Activated T-helper 1 cell treated with Interleukin-2 at 50 U/mL for 16 hours (primary cell): ENCODE measurements at places on chromosomes 4 and X.
A peak's percentile ranks its signal among the peaks of the same experiment; 100 is the strongest.

- DNase-seq, result peak; percentile 71
Observed at GRCh38 chr4:3106339-3107186, 32.1 kb downstream of the HTT start.

DNA sequence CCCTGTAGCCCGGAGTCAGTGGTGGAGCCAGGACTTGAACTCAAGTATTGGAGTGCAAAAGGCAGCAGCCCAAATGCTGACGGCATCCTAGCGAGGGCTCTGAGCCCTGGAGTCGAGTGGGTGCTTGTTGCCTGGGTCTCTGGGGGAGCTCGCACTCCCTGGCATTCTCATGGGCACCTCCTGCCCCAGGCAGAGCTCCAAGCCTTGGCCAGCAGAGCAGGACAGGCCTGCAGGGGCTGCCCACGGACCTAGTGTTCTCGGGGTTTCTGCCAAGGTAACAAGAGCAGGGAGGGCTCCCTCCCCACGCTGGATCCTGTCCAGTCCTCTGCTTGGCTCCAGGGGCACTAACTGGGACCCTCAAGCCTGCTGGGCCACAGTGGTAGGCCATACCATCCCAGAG is 17.6 kb upstream of the WFS1 start:
- DNase-seq, result no peak

DNA sequence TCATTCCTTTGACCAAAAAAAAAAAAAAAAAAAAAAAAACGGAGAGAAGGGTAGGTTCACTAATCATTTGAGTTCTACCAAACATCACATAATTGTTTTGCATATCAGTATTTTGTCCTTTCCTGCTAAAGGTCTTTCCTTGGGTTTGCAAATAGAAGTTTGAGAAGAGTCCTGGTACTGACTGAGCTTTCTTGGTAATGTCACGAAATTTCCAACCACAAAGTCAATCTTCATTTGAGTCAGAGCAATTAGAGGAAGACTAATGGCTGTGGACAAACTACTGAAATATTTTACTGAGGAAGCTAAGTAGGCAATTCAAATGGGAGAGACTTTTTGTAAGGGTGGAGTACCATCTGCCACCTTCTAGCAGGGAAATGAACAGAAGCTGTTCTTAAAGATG is 21.7 kb upstream of the CD40LG start:
- no peak for DNase-seq

DNA sequence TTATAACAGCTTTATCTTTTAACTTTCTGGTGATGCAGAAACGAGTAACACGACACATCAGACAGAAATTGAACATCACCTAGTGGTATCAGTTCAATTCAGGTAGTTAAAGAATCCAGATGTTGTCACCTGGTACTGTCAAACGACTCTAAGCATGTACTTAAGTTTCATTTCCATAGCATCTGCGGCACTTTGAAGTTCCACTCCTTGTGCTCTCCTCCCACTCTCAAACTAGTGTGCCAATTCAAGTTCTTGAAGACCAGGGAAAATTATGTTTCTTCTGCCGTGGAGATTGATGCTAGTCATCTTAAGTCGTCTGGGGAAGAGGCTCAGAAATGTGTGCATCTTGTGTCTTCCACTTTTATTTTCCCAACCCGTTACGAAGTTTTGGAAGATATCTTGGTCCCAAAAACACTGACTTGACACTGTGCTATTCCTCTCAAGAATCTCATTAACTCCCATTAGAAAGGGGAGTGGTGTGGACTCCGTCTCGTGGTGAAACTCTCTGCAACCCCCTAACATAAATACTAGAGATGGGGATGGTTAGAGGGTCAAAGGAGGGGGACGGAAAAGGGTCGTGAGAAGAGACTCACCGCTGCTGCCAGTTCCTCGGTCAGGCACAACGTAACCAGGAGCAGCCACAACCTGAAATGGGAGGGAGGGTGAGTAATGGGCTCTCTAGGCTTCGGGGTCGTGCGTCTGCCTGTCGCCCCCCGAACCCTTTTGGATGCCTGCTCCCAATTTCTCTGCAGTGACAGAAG is 693 bp downstream of the COL4A6 start:
- DNase-seq, result no peak

DNA sequence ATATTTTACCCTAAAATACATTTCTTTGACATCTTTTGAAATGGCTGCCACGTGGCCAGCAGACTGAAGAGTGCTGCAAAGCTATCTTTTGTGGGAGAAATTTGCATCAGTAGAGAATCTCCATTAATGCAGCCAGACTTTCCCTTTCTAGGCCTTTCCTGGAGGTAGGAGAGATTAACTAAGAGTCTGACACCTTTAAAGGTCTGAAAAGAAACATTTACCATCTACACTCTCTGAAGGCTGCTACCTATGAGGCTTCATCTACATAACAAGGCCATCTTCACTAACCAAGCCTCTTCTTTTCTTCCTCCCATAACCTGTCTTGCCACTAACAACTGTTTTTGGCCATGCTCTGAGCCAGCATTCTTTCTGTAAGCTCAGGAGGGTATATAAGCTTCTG is 17.8 kb upstream of the SPRY1 start:
- no peak for DNase-seq

GRCh38 chr4:84503495-84504437 is 4.7 kb upstream of the NKX6-1 start:
- no peak for DNase-seq

DNA sequence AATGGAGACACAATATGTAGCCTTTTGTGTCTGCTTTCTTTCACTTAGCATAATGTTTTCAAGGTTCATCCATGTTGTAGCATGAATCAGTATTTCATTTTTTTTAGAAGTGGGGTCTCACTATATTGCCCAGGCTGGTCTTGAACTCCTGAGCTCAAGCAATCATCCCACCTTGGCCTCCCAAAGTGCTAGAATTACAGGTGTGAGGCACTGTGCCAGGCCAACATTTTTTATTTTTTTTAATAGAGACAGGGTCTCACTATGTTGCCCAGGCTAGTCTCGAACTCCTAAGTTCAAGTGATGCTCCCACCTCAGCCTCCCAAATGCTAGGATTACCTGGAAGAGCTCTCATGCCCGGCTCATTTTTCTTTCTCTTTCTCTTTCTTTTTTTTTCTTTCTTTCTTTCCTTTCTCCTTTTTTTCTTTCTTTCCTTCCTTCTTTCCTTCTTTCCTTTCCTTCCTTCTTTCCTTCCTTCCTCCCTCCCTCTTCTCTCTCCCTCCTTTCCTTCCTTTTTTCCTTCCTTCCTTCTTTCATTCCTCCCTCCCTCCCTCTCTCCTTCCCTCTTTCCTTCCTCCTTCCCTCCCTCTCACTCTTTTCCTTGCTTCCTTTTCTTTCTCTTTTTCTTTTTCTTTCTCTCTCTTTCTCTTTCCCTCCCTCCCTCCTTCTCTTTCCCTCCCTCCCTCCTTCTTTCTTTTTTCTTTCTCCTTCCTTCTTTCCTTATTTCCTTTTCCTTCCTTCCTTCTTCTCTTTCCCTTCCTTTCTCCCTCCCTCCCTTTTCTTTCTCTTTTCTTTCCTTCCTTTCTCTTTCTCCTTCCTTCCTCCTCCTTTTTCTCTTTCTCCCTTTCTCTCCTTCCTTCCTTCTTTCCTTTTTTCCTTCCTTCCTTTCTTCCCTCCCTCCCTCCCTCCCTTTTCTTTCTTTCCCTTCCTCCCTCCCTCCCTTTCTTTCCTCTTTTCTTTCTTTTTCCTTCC is 10.1 kb upstream of the RPL39 start:
- DNase-seq, result no peak

DNA sequence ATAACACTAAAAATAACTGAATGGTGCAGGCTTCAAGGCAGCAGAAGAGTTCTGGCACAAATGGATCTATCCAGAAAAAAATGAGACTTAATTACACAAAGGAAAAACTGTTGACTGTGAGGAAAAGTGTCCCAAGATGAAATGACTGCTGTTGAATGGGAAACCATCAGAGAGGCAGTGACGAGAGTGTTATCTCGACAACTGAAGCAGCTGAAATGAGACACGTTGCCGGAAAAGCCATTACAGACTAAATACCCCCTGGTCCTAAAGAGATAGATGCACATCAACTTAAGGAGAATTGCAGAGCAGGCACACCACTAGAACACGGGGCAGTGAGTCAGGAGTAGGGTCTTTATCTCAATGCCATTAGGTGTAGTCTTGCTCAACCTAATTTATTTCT is 277.8 kb downstream of the DMD start:
- DNase-seq, result no peak

DNA sequence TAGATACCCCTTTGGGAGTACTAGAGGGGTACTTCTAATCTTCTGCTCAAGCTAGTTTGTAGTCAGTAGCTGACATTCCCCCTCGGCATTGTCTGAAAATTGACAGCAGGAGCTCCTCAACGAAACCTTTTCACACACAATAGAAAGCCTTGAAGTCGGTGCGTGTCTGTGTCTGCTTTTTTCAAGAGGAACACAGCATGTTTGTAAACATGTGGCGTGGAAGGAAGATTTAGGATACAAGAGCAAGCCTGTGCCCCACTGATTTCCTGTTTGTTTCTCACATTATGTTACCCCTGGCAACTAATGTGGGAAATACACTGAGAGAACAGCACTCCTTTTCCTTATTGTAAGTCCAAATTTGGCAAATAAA is 252.6 kb downstream of the ANKRD50 start:
- DNase-seq, result no peak

- DNase-seq, result no peak
Observed at GRCh38 chrX:139484591-139484990, 45.9 kb upstream of the F9 start.

GRCh38 chr4:176238157-176238610 is 30.8 kb downstream of the ASB5 start:
- DNase-seq, result no peak

DNA sequence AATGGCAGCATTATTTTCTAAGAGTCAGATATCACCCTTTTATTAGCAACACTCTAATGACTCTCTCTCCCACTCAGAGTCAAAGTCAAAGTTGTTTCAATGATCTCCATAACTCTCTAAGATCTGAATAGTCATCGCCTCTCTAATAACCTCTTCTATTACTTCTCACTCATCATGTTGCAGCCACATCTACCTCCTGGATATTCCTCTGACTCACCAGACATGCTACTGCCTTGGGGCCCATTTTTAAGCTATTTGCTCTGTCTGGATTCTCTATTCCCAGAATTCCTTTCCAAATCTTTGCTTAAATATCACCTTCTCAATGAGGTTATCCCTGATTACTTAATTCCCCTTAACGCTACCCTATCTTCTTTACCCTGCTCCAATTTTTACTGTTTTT is 391.8 kb upstream of the MAGEB16 start:
- DNase-seq, result no peak

DNA sequence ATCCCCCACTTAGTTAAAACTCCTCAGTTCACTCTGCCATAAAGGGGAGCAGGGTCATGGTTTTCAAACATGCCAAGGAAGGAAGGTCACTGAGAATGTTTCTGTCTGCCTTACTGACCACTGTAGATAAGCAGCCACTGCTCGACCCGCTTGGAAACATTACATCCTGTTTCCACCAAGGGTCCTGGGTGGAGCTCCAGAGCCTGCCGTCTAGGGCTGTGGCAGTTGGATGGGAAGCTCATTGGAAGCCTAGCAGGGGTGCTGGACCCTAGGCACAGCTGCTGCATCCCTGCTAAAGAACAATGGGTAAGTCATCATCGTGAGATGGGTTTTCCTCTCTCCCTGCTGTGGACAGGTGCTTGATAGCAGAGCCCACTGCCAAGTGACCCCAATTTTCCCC is 76.0 kb upstream of the SRD5A3 start:
- DNase-seq, result no peak

- DNase-seq, result no peak
Observed at GRCh38 chrX:95907081-95907480, 777.6 kb upstream of the DIAPH2 start.

- no peak for DNase-seq
Observed at GRCh38 chr4:119034276-119035008, 101.2 kb upstream of the MYOZ2 start.

DNA sequence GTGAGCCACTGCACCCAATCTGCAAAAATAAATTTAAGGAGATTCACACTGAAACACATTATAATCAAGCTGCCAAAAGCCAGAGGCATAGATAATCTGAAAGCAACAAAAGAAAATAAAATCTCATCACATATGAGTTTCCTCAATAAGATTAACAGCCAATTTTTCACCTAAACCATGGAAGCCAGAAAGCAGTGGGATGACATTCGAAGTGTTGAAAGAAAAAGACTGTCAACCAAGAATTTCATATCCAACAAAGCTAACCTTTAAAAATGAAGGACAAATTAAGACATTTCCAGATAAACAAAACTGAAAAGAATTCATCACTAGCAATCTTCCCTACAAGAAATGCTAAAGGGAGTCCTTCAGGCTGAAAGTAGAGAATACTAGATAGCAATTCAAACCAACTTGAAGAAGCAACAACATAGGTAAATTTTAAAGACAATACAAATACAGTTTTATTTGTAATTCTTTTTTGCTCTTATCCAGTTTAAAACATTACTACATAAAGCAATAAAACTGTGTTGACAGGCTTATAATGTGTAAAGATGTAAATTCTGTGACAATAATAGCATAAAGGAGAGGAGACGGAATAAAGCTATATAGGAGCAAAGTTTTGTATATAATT is 23.1 kb upstream of the KLHL8 start:
- no peak for DNase-seq

DNA sequence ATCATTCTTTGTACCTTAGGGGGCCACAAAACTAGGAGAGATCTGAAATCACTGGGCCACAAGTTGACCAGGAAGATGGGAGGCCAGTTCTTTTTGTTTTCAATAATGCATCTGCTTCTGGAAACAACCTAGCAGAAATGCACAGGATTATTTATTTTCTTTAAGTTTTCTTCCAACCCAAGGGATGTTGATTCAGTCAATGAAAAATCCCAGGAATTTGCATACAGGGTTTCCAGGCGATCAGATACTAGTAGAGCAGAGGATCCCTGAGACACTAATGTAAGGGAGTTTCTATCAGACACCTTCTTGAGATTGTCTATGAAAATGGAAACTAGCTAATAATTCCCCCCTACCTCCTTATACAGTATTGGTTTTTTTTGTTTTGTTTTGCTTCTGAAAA is 7.4 kb downstream of the ATOH1 start:
- DNase-seq, result no peak

DNA sequence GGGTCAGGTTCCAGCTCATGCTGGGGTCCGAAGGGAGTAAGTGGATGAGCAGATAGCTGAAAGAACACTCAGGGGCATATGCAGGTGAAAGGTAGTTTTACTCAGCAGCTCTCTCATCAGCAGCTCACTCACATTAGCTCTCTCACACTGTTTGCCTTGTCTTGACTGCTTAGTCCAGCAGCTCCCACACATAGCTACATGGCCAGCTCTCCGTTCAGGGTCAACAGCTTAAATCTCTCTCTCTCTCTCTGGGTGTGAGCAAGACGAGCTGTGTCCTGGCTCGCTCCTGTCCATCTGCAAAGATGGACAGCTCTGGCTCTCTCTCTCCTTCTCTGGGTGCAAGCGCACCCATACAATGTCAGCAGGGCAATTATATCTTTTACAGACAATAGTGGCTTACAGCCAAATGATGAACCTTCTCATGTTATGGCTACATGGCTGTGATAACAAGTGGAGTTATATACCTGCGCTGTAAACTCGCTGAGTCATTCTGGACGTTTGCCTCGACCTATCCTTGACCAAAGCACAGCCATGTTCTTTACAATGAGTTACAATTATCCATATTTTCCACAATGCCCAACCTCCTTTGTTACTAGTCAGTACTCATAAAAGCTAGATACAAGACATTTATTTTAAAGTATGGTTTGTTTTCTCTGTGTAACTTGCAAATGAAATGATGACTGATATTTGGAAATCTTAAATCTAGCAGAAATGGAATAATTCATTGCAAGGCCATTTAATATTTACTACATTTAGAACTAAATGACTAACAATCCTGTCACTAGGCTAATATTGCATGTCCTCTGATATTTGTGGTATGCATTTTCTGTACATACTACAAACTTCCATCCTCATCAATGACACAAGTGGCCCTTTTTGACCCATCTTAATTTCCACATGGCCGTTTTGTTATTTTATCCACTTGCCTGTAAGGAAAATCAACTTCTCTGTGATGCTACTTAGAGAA is 9.3 kb downstream of the PAPSS1 start:
- DNase-seq, result no peak
